ENCODE measurements at places on chromosomes 5 and 9.

GRCh38 chr9:76613974-76614373 is 150.3 kb upstream of the PCA3 start:
- no peak for DNase-seq

- DNase-seq = peak; percentile 63
These were observed 1.3 kb upstream of the DUSP1 start for GRCh38 chr5:172772112-172772906.

GRCh38 chr9:127005770-127006314 is 91.3 kb downstream of the RALGPS1 start:
- no peak for DNase-seq

- no peak for DNase-seq
These were observed at the start of gene NIPAL4 for GRCh38 chr5:157459715-157460599. Gene NIPAL4 (plus strand): TSS chr5:157460213. CDS start chr5:157460321, 108 bp downstream.

GRCh38 chr5:127567026-127567768 is 49.8 kb downstream of the PRRC1 start:
- peak; percentile 90 for DNase-seq

- no peak for DNase-seq
These were observed 376.5 kb upstream of the IRX1 start for GRCh38 chr5:3218916-3219650.

All from Jurkat, Clone E6-1 (cell line).